Liver (tissue), 10 donors: ENCODE measurements at places on chromosomes 11 and 22. TPM values are rescaled to one million over a fixed set of nuclear protein-coding genes. Genes with fewer than 3 reads are reported as not detected.

GRCh38 chr11:32635819-32636218 lies 52.2 kb downstream of the EIF3M start:
- no peaks in the 10 kb centered on the region for H3K36me3 ChIP-seq
- H3K4me1 ChIP-seq, result no peaks in the 10 kb centered on the region
- H3K27me3 ChIP-seq, result no peaks in the 10 kb centered on the region
- no peak overlapping the region for H3K4me3 ChIP-seq
- H3K27ac ChIP-seq, result no peak overlapping the region

- no peak overlapping the region for H3K4me3 ChIP-seq
- H3K4me1 ChIP-seq, result peaks cover 10% of the 10 kb centered on the region
- no peak overlapping the region for H3K27ac ChIP-seq
- H3K36me3 ChIP-seq, result peaks cover 50% of the 10 kb centered on the region
Measured at GRCh38 chr22:42808521-42808920, 48.6 kb downstream of the ARFGAP3 start.

DNA sequence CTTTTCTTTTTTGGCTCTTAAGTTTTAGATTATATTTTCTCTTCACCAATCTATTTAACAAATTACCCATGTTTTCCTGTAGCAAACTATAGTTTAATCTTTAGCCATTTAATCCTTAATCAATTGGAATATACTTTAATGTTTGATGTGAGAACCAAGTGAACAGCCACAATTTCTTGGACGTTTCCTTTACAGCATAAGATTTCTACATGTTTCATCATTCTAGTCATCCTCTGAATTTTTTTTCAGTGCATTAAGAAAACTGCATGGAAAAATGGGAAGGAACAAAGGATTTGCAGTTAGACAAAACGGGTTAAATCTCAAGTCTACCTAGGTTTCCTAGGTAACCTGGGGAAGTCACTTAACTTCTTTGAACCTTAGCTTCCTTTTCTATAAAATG lies 507.1 kb upstream of the CCDC90B start:
- no peak overlapping the region for H3K27ac ChIP-seq
- DNase-seq, result no peak

GRCh38 chr11:25910086-25910485 lies 421.8 kb upstream of the ANO3 start:
- no peaks in the 10 kb centered on the region for H3K36me3 ChIP-seq
- no peak for DNase-seq

GRCh38 chr11:86069408-86070101 lies 671 bp upstream of the PICALM start:
- no peak for DNase-seq
- H3K4me3 ChIP-seq, result peak overlapping the region; percentile 65
- no peaks in the 10 kb centered on the region for H3K27me3 ChIP-seq
- peaks cover 14% of the 10 kb centered on the region for H3K4me1 ChIP-seq

- no peak overlapping the region for H3K4me3 ChIP-seq
- no peak overlapping the region for H3K27ac ChIP-seq
- H3K27me3 ChIP-seq, result peaks cover 3% of the 10 kb centered on the region
- H3K4me1 ChIP-seq, result no peaks in the 10 kb centered on the region
- no peak for DNase-seq
Measured at GRCh38 chr11:116055064-116055463, 550.8 kb upstream of the CADM1 start.

- H3K27me3 ChIP-seq, result no peaks in the 10 kb centered on the region
- peaks cover 11% of the 10 kb centered on the region for H3K4me1 ChIP-seq
- no peak for DNase-seq
- H3K27ac ChIP-seq, result peak overlapping the region; percentile 29
- no peak overlapping the region for H3K4me3 ChIP-seq
Measured at GRCh38 chr11:12725055-12725862, 51.0 kb downstream of the TEAD1 start.

DNA sequence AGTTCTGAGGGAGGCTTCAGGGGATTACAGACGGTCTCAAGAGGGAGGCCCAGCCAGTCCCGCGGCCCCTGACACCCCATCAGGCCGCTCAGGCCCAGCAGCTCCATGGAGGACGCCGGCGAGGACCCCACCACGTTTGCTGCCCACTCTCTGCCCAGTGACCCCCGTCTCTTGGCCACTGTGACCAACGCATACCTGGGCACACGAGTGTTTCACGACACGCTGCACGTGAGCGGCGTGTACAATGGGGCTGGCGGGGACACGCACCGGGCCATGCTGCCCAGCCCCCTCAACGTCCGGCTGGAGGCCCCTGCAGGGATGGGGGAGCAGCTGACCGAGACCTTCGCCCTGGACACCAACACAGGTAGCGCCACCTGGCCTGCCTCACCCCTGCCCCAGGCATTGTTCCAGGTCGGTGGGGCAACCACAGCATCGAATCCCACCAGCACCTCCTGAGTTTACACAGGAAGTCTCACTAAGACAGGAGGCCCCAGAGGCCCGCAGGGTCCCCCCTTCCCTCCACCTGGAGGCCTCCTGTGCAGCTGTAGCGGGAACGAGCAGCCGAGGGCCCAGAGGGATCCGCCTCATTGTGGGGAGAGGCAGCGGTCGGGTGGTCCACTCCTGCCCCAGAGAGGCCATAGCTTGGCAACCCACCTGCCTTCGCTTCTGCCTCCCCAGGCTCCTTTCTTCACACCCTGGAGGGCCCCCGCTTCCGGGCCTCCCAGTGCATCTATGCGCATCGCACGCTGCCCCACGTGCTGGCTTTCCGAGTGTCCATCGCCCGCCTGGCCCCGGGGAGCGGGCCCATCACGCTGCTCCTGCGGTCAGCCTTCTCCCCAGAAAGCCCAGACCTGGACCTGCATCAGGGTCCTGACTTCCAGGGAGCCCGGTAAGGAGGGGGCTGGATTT lies 1.0 kb downstream of the PGGHG start:
- peaks cover 14% of the 10 kb centered on the region for H3K4me1 ChIP-seq
- no peak overlapping the region for H3K4me3 ChIP-seq
- no peak for DNase-seq
- no peaks in the 10 kb centered on the region for H3K36me3 ChIP-seq
- no peaks in the 10 kb centered on the region for H3K27me3 ChIP-seq
- no peak overlapping the region for H3K27ac ChIP-seq

DNA sequence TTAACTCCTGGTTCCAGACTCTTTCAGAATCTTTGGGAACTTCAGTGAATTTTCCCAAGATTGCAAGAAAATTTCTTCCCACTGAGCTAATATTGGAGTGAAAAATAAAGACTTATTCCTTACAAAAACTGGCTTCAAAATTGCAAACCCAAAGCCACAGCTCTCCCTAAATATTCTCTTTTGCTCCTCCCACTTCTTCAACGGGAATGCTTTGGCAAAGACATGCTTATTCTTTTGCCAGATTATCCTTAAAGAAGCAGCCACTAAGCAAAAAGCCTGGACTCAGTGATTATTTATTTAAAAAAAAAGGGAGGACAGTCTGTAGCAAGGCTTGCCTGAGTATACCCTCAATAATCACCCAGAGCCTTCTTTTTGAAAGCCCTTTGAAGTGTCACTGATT lies 902.4 kb upstream of the CCDC90B start:
- no peak for DNase-seq
- H3K27me3 ChIP-seq, result no peaks in the 10 kb centered on the region
- peaks cover 6% of the 10 kb centered on the region for H3K4me1 ChIP-seq
- no peak overlapping the region for H3K27ac ChIP-seq

DNA sequence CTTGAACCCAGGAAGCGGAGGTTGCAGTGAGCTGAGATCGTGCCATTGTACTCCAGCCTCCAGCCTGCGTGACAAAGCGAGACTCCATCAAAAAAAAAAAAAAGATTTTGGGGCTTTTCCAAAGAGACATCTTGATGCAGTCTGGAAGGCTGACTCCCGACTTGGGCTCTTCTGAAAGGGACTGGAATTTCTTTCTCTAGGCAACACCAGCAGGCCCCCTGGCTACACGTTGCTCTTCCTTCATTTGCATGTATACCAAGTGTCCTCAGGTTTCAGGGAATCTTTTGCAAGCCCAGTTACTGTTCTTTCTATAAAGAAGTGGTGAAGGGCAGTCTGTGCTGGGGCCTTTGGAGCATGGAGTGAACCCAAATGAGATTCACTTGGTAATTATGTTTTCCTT lies 211.0 kb downstream of the GRIK4 start:
- H3K4me3 ChIP-seq, result no peak overlapping the region
- H3K36me3 ChIP-seq, result no peaks in the 10 kb centered on the region
- peaks cover 2% of the 10 kb centered on the region for H3K27me3 ChIP-seq
- no peaks in the 10 kb centered on the region for H3K4me1 ChIP-seq
- DNase-seq, result no peak
- no peak overlapping the region for H3K27ac ChIP-seq

DNA sequence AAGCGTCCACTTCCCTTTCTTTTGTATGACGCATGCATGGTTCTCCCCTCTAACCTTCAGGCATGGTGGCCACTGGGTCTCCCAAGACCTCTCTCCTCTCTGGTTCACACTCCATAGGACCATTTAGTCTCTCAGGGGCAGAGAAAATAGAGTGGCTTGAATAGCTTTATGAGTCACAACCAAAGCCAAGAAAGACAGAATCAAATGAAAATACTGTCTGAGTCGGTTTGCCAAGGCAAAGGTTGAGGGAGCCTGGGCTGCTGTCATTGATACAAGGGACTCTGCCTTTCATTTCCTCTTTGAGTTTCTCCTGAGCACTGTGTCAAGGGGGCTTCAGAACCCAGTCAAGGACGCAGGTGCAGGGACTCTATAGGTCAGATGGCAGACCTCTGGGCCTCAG lies 44.2 kb downstream of the TENM4 start:
- no peaks in the 10 kb centered on the region for H3K27me3 ChIP-seq
- no peak for DNase-seq
- H3K4me1 ChIP-seq, result no peaks in the 10 kb centered on the region
- no peaks in the 10 kb centered on the region for H3K36me3 ChIP-seq

- H3K36me3 ChIP-seq, result no peaks in the 10 kb centered on the region
- DNase-seq, result no peak
- no peak overlapping the region for H3K4me3 ChIP-seq
- peak overlapping the region; percentile 54 for H3K27ac ChIP-seq
- H3K4me1 ChIP-seq, result no peaks in the 10 kb centered on the region
- H3K27me3 ChIP-seq, result no peaks in the 10 kb centered on the region
Measured at GRCh38 chr11:10899121-10899830, 41.4 kb upstream of the ZBED5 start.

- no peak for DNase-seq
- H3K27ac ChIP-seq, result no peak overlapping the region
- H3K4me3 ChIP-seq, result no peak overlapping the region
Measured at GRCh38 chr11:24437123-24437522, 59.7 kb upstream of the LUZP2 start.

- no peaks in the 10 kb centered on the region for H3K27me3 ChIP-seq
- H3K4me1 ChIP-seq, result peaks cover 19% of the 10 kb centered on the region
- H3K4me3 ChIP-seq, result no peak overlapping the region
Measured at GRCh38 chr11:62445314-62445740, 26.5 kb downstream of the SCGB1A1 start.

- H3K36me3 ChIP-seq, result no peaks in the 10 kb centered on the region
- H3K27ac ChIP-seq, result peak overlapping the region; percentile 72
- H3K27me3 ChIP-seq, result no peaks in the 10 kb centered on the region
- no peak for DNase-seq
- peak overlapping the region; percentile 96 for H3K4me3 ChIP-seq
Measured at GRCh38 chr11:64876229-64876750, 2.1 kb downstream of the EHD1 start.

DNA sequence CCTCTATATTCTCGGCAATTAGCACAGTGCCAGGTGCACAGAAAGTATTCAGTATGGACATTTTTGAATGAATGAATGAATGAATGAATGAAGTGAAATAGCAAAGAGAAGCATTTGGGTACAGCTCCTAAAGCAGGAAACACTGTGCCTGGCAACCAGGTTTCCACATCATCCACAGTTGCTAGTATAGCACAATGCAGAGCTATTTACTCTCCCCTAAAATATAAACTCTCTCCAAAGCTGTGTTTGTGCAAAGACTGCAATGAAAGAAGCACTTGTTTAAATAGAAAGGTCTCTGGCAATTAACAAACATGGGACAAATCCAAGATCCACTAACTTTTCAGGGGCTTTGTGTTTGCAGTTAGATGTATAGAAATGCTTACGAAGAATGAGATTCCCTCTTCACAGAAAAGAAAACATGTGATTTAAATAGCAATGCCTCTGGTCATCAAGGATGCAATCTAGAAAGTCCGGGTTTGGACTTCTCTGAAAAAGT lies 103.0 kb upstream of the OPCML start:
- H3K4me3 ChIP-seq, result no peak overlapping the region
- H3K27me3 ChIP-seq, result no peaks in the 10 kb centered on the region
- no peak overlapping the region for H3K27ac ChIP-seq

GRCh38 chr11:70654016-70654415 lies 255.7 kb downstream of the CTTN start:
- no peaks in the 10 kb centered on the region for H3K27me3 ChIP-seq
- no peaks in the 10 kb centered on the region for H3K36me3 ChIP-seq
- no peak overlapping the region for H3K27ac ChIP-seq
- H3K4me3 ChIP-seq, result no peak overlapping the region
- no peak for DNase-seq

DNA sequence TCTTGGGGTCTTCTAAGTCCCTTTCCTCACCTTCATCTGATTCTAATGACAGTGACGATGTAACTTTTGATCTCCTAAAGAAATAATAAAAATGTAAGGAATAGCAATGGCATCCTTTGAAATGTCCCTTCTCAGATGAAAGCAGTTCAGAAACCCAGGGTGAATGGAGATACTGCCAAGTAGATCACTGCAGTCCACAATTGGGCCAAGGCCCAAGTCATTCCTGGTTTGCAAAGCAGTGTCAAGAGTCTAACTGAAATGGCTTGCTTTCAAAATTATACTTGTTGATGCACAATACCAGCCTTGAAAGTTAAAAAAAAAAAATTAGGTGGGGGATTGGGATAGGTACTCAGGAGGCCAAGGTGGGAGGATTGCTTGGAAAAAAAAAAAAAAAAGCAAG lies 20.4 kb downstream of the ASCC2 start:
- H3K27ac ChIP-seq, result no peak overlapping the region
- DNase-seq, result no peak
- H3K27me3 ChIP-seq, result no peaks in the 10 kb centered on the region
- peaks cover 11% of the 10 kb centered on the region for H3K36me3 ChIP-seq

DNA sequence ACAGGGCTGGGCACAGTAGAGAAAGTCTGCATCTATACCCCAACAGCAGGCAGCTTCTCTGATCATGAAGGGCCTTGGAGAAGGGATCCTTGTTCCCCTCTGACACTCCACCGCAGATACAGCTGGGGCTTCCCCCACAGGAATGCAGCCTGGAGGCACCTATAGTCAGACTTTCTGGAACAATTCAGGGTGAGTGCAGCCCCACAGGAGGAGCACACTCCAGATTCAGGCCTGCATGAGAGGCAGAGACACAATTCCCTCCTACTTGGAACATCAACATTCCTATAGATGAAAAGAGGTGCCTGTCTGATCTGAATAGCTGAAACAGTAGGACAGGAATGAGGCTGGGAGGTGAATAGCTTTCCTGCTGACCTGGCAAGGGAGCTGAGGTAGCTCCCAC lies 1298.0 kb upstream of the CNTN5 start:
- no peak for DNase-seq
- no peaks in the 10 kb centered on the region for H3K36me3 ChIP-seq
- H3K4me3 ChIP-seq, result no peak overlapping the region
- H3K4me1 ChIP-seq, result no peaks in the 10 kb centered on the region
- H3K27ac ChIP-seq, result no peak overlapping the region

XPNPEP3 gene
- total RNA-seq, result 16.4 TPM

CHRM1 gene
- total RNA-seq, result not detected

OR8D4 gene
- not detected for total RNA-seq

GLYATL1 gene
- total RNA-seq, result 64.9 TPM

APOBEC3H gene
- not detected for total RNA-seq

ZP1 gene
- not detected for total RNA-seq

PNPLA5 gene
- not detected for total RNA-seq

SEPTIN5 gene
- total RNA-seq, result 3.5 TPM

PICK1 gene
- total RNA-seq, result 5.8 TPM

KCNQ1OT1 gene
- 0.93 TPM for total RNA-seq

UPB1 gene
- 7.1 TPM for total RNA-seq
